ENCODE measurements at places on chromosomes 16 and 17. TPM values are rescaled to one million over a fixed set of nuclear protein-coding genes. Genes with fewer than 3 reads are reported as not detected.

The CHD9NB gene
- 16.4 TPM for total RNA-seq

The DRC7 gene
- 2.1 TPM for total RNA-seq

The KRT38 gene
- total RNA-seq, result not detected

DNA sequence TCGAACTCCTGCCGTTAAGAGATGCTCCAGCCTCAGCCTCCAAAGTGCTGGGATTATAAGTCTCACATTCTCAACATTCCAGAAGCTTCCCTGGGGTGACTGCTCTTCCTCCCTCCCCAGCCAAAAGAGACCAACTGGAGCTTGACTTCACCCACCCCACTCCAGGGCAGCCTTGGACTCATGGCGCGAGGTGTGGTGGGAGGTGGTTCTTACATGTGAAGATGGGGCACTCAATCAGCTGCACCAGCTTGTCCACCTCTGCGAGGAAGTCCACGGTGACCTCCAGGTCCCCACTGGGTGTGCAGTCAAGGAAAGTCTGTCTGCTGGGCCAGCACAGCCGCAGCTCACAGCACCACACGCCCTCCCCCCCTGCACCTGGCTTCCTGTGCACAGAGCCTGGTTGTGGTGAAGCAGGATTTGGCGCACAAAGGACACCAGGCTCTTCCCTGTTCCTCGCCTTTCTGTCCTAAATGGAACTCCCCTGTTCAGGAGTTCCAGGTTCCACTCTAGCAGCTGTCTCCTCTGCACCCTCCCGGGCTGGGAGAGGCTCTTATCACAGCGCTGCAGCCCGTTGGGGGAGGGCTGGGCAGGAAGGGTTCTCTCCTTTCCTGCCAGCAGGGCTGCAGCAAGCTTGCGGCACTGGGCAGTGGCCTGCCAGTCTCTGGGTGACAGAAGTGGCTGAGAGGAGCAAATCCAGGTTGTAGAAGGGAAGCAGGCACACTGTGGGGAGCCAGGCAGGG is 9.6 kb upstream of the MTSS2 start:
- H3K4me3 ChIP-seq, result no peak overlapping the region
- no peak for DNase-seq
- H3K4me1 ChIP-seq, result peaks cover 97% of the 10 kb centered on the region
- no peaks in the 10 kb centered on the region for H3K27me3 ChIP-seq
- peaks cover 3% of the 10 kb centered on the region for H3K36me3 ChIP-seq

- no peak for DNase-seq
- H3K27ac ChIP-seq, result no peak overlapping the region
- no peaks in the 10 kb centered on the region for H3K4me1 ChIP-seq
- no peaks in the 10 kb centered on the region for H3K27me3 ChIP-seq
Measured at GRCh38 chr17:79907850-79908249, 68.6 kb upstream of the CBX4 start.

DNA sequence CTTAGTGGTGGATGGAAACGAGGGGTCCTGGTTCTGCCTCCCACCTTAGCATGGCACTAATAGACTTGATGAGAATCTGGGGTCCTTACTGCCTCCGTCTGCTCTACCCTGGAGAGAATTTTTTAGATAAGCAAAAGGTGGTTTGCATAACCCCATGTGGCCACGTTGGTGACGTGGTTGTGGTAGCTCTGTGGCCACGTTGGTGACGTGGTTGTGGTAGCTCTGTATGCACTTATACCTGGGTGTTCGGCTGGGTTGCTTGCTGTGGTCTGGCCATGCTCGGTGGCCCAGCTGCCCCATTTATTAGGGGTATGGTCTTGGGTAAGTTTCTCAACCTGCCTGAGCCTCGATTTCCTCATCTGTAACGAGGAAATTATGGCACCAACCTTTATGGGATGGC is 13.0 kb downstream of the SPIRE2 start:
- H3K36me3 ChIP-seq, result no peaks in the 10 kb centered on the region
- H3K4me1 ChIP-seq, result peaks cover 6% of the 10 kb centered on the region
- no peak overlapping the region for H3K27ac ChIP-seq
- H3K4me3 ChIP-seq, result no peak overlapping the region
- H3K27me3 ChIP-seq, result peaks cover 5% of the 10 kb centered on the region

- no peak overlapping the region for H3K27ac ChIP-seq
- no peak for DNase-seq
Measured at GRCh38 chr16:11104168-11105037, 151.6 kb downstream of the SOCS1 start.

DNA sequence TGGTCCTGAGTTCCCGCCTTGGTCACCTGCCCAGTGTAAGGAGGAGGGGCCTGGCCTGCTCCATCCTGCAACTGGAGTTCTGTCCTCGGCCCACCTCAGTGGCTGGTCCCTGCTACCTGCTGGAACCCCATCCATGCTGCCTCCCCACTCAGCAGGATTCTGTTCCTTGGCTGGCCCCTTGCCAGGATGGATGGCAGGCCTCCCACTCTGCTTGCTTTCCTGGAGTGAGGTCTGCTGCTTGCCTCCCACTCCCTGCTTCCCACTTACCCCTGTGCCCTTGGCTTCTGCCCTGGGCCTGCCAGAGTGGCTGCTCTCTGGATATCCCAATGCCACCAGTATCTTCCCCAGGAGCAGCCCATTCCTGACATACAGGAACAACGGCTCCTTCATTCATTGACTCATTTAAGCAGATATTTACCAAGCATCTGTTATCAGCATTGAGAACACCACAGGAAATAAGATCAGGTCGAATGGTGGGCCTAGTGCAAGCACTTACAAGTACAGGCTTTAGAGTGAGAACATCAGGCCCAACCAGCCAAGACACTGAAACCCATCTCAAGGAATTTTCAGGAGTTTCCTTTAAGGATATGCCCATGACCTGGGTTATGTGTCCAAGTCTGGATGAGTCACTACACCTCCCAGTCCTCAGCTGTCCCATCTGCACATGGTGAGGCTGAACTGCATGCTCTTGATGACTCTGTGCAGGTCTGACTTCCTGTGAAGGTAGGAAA is 17.0 kb upstream of the RPRML start:
- no peak overlapping the region for H3K27ac ChIP-seq
- no peak for DNase-seq
- H3K4me1 ChIP-seq, result no peaks in the 10 kb centered on the region

- peaks cover 46% of the 10 kb centered on the region for H3K36me3 ChIP-seq
- H3K4me3 ChIP-seq, result no peak overlapping the region
- peak; percentile 68 for DNase-seq
- peaks cover 22% of the 10 kb centered on the region for H3K4me1 ChIP-seq
Measured at GRCh38 chr17:82077617-82078358, 12.2 kb upstream of the DUS1L start.

- peak overlapping the region; percentile 78 for H3K27ac ChIP-seq
- H3K4me3 ChIP-seq, result peak overlapping the region; percentile 76
- no peaks in the 10 kb centered on the region for H3K27me3 ChIP-seq
Measured at GRCh38 chr17:42562388-42563142, 617 bp downstream of the COASY start.
